Activated B cell treated with CpG ODN at 0.5 μM for 24 hours (primary cell): ENCODE measurements at places on chromosomes 6 and 20.

- peak; percentile 30 for DNase-seq
Measured at GRCh38 chr20:32763202-32764004, 1.2 kb downstream of the DNMT3B start.

- DNase-seq, result no peak
Measured at GRCh38 chr6:103122766-103123601, 1729.5 kb downstream of the GRIK2 start.

GRCh38 chr20:50395251-50395729 lies 114.9 kb upstream of the PTPN1 start:
- DNase-seq, result no peak

GRCh38 chr6:107540465-107540857 lies 50.5 kb downstream of the SOBP start:
- DNase-seq, result no peak

DNA sequence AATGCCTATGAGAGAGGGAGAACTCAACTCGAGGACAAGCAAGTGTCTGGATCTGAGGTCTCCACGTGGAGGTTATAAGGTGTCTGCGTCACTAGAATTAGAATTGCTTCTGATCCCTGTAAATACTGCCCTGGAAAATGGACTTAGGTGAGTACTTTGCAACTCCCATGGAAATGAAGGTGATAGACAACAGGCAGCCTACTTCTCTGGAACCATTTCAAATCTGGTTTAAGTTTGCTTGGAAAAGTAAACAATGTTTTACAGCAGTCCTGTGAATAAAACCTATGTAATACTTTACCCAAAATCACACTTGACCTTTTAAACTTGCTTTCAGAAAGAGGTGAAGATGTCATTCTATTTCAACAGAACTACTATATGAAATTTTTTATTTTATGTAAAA lies 70.1 kb upstream of the TENT5A start:
- DNase-seq, result no peak

DNA sequence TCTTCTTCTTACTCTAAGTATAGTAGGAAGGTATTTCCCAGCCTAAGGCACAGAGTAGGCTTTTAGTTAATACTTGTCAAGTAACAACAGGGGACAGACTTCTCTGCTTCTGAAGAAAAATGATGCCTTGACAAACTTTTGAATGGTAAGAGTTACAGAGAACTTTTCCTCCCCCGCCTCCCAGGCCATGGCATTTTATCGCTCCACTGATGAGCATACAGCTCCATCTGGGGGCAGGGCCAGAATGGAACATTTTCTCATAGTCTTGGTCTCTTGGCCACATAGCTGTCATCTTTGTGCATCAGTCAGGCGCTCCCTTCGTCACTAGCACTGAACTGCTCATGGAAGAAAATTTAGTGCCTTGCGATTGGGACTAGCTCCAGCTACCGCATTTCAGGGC lies 1066.8 kb upstream of the CITED2 start:
- DNase-seq, result no peak

- DNase-seq, result no peak
Measured at GRCh38 chr20:60729135-60729900, 522.7 kb upstream of the CDH4 start.

- DNase-seq, result peak; percentile 42
Measured at GRCh38 chr6:33075568-33076405, at the start of gene HLA-DPB1. Gene HLA-DPB1, plus strand, starts transcription at chr6:33075990. Its CDS starts 52 bp downstream, at chr6:33076042.
